NCI-H774 (cell line): ENCODE measurements at places on chromosomes 3 and 15.
A peak's percentile ranks its signal among the peaks of the same experiment; 100 is the strongest.

GRCh38 chr3:157920822-157921700, 185.2 kb downstream of the SHOX2 start:
- DNase-seq, result peak; percentile 84

DNA sequence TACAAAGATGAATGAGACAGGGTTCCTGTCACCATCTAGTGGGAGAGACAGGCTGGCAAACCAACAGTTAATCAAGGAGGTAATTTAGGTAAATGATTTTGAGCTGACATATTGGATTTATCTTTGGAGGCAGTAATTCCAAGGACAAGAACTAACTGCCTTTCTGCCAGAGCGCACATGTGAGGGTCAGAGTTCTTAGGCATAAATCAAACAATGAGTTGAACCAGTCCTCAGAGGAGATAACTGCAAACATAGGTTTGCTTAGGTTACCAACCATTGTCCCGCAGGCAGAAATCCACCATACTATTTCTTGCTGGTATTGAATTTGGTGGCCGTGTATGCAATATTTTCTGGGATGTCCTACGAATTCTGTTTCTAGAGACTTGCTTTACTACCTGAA, 14.2 kb upstream of the PPP1R2 start:
- DNase-seq, result no peak

GRCh38 chr3:30952786-30953185, 58.3 kb upstream of the GADL1 start:
- DNase-seq, result no peak

- no peak for DNase-seq
Observed at GRCh38 chr15:45499426-45499825, 23.1 kb downstream of the SLC30A4 start.

- DNase-seq, result no peak
Observed at GRCh38 chr15:74136540-74136813, 6.1 kb downstream of the ISLR2 start.

DNA sequence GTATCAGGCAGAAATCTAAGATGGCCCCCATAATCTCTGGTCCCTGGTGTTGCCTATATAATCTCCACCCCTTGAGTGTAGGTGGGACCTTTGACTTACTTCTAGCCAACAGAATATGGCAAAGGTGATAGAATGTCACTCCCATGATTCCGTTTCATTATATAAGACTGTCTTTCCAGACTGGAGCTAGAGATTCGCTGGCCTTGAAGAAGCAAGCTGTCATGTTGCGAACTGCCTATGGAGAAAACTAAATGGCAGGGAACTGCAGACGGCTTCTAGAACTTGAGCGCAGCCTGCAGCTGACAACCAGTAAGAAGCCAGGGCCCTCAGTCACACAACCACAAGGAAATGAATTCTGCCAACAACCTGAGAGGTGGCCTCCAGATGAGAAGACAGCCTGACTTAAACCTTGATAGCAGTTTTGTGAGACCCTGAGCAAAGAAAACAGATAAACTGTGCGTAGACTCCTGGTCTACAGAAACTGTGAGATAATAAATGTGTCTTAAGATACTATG, 2.2 kb upstream of the KPNA1 start:
- no peak for DNase-seq

GRCh38 chr3:67383379-67383778, 271.0 kb downstream of the SUCLG2 start:
- DNase-seq, result no peak

DNA sequence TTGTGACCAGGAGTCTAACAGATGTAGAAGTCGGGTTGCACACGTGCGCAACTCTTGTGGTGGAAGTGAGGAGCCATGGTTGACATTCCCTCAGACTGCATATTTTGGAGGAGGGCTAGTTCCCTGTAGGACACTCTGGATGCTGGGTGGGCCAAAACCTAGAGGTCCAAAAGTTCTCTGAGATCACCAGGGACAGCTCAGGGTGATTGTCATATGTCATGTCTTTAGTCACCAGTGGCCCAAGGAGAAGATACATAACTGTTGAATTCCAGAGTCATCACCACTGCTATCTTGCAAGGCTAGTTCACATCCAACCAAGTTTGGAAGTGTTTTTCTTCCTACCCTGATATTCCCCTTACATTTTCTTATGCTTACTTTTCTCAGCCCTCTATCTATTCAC, 95.2 kb upstream of the C3orf80 start:
- DNase-seq, result no peak

DNA sequence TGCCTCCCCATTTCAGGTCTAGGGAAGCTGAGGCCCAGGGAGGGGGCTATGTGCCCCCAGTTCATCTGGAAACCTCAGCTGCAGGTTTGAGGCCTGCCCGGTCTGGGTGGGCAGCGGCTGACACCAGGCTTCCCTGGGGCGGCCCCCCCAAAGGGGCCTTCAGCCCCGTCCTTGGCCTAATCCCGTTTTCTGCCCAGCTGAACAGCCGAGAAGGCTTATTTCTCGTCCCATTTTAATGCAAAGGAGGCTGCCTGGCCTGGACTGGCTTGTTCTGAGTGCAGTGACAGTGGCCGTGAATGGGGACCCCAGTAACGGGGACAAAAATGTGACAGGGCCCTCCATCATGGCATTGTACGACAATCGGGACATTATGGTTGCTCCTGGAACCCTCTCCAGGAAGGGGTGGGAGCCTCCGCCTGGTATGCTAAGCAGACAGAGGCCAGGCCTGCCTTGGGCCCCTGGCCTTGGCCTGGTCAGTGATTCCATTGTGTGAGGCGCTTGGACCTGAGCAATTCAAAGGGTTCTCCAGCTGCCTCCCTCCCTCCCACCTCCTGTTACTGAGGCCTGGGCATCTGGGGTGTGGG, 93.9 kb downstream of the WNT7A start:
- DNase-seq, result no peak

DNA sequence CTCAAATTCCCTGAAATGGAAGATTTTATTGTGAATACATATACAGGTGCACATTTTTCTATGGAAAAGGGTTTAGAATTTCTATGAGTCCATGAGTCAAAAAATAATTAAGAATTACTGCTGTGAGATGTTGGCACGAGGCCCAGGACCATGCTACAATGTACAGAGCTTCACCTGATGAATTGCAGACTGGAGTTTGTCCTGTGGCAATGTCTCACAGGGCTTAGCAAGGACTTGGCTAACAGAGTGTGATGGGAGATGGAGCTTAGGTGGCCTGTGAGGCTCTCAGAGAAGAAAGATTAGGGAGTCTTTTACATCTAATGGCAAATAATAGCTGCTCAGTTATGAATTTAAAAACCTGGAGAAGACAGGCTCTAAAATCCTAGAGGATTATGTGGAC, 219.5 kb upstream of the CBLB start:
- DNase-seq, result no peak

DNA sequence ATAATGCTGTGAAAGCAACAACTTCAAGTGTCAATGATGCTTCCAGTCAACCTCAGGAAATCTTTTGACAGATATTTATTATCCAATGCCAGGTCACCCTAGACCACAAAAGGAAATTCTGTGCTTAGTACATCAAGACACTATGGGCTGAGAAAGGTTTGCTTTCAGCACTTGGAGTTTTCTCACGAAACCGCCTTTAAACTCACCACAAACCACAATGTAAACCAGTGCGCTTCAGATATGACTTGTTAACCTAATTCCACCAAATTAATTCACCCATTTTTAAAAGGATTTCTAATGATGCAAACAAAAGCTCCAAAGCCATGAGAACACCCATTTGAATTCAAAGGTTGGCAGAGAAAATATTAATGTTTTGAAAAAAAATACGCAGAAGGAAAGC, 292.9 kb upstream of the NR2F2 start:
- DNase-seq, result no peak

DNA sequence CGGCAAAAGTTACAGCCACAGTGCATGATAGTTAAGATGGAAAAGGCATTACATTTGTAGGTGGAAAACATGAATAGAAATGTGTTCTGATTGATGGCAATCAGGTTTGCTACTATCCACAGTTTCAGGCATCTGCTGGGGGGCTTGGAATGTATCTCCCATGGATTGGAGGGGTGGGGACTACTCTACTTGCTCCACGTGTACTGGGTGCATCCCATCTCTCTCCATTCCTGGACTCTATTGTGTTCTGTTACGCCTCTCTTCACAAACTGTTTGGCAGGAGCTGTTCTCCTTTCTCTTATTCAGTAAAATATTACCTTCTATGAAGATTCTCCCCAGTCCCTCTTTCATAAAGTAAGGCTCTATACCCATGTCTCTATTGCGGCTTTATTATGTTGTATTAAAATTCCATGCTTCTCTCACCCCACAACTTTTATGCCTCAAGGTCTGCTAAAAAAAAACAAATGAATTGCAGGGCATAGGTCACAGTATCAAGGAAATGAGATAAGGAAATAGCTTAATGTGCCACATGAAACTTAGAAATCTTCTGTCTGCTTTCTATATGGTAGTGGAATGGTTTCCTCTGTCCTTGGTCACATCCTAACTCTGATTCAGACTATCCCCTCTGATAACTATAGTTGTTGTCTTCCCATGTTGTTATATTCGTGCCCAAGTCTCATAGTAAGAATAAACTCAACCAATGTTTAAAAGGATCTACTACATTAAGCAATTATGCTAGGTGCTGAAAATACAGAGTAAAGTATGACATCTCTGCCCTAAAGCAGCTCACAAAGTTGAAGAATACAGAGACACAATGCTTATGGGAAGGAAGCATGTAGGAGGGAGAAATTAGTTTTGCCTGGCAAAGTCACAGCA, 43.2 kb downstream of the LRRFIP2 start:
- no peak for DNase-seq

DNA sequence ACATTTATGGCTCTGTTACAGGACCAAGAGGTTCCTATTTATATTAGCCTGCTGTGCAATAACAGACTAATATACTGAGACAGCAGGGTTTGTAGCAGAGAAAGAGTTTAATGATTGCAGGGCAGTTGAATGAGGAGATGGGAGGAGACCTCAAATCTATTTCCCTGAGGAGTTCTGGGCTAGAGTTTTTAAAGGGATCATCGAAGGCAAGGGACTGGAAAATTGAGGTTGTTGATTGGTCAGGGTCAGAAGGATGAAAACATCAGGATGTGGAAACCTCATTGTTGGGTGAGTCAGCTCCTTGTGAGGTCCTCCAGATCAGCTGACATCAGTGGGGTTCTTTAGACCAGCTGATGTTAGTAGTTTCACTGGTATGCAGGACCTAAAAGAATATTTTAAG, 60.6 kb upstream of the GOLGA8B start:
- DNase-seq, result no peak

DNA sequence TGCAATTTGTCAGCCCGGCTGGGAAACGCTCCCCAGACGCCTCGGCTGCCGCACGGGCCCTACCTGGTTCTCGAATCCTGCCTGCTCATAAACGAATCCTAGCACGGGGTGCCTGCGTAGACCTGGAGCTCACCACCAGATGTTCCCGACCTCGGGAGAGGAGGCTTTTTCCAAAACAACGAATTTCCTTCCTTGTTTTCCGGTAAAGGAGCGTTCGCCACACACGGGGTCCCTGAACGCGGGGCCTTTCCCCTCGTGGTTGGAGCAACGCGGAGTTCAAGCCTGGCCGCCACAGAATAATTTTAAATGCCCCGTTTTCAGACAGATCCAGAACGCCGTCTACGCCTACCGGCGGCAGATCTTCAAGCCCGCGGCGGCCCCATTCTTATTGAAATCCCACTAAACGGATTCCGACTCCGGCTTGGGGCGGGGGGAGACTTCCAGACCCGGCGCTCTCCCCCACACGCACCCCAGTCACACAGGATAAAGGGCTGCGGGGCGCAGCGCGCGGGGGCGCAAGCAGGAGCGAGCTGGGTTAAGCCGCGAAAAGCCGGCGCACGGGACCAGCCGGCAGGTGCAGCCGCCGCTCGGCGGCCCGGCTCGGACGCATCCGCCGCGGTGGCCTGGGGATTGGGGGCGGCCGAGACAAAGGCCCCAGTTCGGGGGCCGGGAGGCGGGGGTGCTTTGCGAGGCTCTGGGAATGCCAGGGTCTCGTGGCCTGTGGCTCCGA, 895 bp downstream of the GATA2 start:
- no peak for DNase-seq

DNA sequence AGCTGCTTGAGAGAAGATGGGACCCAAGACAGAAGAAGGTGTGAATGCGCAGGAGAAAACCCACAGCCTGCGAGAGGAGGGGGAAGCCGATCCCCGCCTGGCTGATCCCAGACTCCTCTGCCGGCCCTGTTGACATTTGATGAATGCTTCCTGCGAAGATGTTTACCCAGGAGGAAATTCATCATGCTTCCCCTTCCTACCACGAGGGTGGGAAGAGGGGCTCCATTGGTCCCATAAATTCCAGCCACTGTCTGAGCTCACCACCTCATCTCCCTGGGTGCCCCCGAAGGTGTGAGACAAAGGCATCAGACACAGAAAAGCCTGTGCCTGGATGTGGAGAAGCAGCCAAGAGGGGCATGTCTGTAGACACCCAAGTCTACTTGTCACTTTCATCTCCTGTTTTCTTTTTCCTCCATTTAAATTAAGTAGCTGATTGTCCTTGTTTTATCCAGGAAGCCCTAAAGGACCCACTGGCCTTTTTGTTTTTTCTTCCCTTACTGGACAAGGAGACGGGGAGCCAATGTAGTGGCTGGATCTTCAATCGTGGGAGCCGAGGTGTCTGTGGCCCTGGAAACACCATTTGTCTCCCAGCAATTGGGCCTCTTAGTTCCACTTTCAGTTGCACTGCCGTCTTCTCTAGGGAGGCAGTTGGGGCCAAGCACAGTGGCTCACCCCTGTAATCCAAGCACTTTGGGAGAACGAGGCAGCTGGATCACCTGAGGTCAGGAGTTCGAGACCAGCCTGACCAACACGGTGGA, 95.3 kb upstream of the HES1 start:
- no peak for DNase-seq

DNA sequence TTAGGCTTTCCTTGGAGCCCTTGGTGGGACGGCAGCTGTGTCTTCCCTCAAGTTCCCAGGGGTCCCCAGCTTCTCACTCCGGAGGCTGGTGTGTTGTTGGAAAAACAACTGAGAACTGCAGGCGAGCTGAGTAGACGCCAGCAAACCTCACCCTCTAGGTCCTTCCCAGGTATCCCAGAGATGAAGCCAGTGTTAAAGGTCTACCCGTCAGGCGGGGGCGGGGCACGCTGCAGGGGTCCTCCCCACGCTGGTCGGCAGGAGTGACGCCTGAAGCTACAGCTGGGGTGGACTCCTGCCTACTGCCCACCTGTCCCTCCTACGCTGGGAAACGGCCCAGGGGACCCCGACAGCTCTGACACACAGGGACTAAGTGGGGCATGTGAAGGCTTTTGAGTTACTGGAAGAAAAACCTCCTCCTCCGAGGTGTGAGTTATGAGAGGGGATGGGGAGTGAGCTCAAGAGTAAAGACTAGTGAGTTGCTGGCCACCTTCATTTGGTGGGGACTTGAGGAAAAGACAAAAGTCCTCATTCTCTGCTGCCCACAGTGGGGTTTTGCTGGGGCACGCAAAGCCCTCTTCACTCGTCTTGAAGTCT, 32.2 kb upstream of the SNRPA1 start:
- no peak for DNase-seq

DNA sequence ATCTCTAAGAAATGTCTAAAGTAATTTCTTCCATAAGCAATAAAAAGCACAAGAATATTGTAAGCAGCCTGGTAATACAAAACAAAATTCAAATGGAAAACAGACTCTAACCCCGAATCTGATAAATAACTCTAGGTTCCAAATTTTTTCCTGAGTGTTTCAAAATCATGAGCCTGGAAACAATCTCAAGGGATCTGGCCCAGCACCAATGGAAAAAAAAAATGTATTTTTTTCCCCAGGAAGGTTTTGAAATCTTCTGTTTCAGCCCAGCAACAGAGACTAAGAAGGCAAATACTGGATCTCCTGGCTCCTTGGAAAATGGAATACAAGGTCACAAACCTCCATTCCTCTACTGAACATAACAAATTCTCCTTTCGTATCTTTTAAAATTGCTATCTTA, 13.0 kb downstream of the TBC1D2B start:
- DNase-seq, result no peak

- DNase-seq, result no peak
Observed at GRCh38 chr15:99443768-99444446, 121.9 kb upstream of the MEF2A start.
